GF-D8 (cell line): ENCODE measurements at places on chromosomes 5 and 9.

- DNase-seq, result no peak
Measured at GRCh38 chr9:26243029-26243697, 564.9 kb upstream of the TUSC1 start.

DNA sequence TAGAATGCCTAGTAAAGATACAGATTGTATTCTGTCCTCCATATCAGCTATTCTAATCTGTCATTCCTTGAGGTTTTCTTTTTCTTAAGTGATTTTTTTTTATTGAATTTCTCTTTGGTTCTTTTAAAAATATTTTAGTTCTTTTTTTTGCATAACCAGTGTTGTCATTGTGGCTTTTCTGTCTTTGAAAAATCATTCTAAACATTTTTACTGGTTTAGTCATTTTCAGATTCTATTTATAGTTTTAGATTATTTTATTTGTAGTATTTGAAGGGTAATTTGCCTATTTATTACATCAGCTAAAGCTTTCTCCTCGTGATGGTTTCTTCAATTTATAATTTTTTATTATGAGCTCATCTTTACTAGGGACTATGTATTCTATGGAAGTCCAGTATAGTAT is 78.1 kb downstream of the NDUFAF2 start:
- no peak for DNase-seq

DNA sequence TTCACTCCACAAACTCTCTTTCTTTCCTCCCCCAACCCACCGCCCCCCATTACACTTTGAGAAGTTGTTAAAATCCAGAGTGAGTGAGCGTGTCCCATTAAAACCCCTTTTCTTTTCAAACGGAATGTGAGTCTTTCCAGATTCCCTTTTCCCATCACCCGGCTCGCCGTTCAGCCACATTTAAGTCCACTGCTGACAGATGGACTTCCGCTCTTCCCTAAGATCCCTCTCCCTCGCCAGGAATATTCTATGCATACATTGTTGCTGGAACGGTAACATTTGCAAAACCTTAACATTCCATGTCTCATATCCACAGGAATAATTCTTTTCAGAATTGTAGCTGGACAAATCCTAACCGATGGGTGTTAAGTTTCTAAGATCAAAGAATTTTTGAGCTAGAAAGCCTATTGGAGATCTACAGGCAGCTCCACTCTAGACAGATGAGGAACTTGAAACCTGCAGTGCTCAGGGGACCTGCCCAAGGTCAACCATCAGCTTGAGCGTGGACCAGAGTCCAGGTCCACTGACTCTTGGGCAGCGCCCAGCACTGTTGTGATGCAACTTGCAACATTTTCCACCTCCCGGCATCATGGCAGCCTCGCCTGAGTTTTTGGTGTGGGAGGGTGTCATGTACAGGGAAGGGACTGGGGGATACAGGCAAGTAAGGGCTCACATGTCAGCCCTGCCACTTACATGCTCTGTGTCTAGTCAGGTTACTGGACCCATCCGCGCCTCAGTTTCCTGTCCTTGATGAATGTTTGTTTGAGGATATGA is 500.1 kb downstream of the CCDC171 start:
- DNase-seq, result no peak

DNA sequence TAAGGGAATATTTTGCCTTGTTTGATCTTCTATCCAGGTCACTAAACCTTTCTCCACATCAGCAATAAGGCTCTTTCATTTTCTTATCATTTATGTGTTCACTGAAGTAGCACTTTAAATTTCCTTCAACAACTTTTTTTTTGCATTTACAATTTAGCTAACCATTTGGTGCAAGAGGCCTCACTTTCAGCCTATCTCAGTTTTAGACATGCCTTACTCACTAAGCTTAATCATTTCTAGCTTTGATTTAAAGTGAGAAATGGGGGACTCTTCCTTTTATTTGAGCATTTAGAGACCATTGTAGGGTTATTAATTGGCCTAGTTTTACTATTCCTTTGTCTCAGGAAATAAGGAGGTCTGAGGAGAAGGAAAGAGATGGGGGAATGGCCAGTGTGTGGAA is 250.5 kb downstream of the AUH start:
- DNase-seq, result no peak

DNA sequence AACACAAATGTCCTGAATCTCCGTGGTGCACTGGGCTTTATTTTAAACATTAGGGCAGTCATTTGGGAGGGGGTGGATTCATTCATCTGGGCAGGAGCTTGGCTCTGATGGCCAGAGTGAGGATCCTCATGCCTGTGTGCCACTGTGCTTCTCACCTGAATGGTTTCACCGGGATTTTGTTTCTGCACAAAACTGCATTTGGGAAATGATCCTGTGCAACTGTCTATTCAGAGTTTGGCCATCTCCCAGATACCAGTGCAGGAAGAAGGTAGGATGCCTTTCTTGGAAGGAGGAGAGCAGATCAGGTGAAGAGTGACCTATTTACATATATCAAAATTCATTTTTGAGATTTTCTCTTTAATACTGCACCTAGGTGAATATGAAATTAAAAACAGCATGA is 514.4 kb upstream of the SEMA6A start:
- DNase-seq, result no peak

DNA sequence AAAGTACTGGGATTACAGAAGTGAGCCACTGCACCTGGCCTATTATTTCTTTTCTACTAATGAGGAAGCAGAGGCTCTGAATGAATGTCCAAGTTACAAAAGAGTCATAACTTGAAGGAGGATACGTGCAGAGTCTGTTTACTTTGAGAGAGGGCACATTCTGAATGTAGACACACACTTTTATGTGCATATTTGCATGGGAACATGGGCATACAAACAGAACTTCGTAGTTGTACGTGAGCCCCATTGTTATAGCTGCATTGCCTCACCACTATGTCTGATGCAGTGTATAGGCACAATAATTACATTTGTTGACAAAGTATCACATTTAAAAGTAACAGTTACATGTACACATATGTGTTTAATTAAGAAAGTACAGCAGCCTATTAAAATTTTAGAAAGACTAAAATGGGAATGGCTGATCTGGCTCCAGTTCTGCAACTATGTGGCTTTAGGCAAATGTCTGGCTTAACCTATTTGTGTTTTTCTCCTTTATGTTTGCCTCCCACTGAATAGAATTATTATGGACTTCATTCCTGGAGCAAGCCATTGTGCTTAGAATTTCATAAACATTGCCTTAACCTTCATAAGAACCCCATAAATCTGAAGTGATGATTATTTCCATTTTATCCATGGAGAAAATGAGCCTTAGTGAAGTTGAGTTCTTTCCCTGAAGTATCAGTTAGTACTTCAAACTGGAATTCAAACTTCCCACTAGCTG is 3.0 kb upstream of the DPYSL3 start:
- no peak for DNase-seq

- DNase-seq, result peak; percentile 77
Measured at GRCh38 chr5:169717288-169717687, 80.2 kb downstream of the DOCK2 start.

GRCh38 chr9:121464968-121465367 is 34.7 kb downstream of the GGTA1 start:
- DNase-seq, result no peak

GRCh38 chr5:112004867-112005622 is 248.1 kb upstream of the NREP start:
- no peak for DNase-seq

DNA sequence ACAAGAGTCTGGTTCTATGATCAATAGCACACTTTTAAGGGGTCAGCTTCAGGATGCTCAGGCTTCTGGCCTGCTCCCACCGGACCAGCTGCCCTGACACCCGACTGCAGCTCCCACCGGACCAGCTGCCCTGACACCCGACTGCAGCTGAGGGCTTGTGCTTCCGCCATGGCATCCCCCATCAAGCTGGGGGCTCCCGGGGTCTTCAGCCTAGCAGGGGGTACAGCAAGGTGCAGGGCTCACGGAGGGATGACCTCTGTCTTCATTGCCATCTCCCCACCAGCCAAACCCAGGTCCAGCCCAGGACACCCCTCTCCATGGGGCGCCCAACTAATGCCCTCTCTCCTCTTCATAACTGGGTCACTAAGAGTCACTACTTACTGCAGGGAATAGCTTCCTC is 1.9 kb downstream of the FLT4 start:
- DNase-seq, result no peak

- DNase-seq, result no peak
Measured at GRCh38 chr9:10387282-10387681, 225.5 kb downstream of the PTPRD start.

DNA sequence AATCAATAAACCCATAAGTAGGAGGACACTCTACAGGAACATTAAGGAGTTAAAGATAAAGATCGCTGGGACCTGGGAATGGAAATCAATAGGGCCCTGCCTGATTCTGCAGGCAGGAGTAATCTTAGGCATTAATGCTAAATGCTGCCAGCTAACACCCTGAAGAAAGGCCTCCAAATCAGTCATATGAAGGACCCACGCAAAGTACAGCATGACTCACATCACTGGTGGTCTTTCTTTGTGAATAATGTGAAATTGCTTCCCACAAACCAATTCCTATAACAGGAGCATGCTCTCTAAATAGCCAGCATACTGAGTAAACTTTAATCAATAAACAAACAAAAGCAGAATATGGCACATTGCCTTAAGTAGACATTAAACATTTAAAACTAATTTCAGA is 172.3 kb downstream of the SEMA5A start:
- DNase-seq, result no peak

GRCh38 chr9:8436786-8437185 is 637.2 kb upstream of the DMAC1 start:
- no peak for DNase-seq

DNA sequence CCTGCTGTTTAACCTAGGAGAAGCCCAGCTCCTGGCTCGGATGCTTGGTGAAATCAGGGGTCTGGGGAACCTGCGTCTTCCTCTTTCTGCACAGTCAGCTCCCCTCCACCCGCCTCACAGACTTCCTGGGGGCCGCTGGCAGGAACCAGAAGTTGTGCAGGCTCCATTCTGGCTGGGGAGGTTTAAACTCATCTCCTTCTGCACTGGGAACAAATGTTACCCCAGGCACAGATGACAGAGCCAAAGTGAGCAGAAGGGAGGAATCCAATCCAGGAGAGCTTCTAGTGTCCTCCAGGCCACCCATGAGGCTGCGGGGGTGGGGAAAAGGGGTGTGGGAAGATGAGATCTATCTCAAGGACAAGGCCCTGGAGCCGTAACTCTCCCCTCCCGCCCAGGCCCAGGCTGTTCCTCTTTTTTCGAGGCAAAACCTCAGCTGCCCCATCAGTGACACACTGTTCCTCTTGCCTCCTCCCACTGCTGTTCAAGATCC is 31.2 kb downstream of the KCNMB1 start:
- DNase-seq, result peak; percentile 80

- DNase-seq, result no peak
Measured at GRCh38 chr5:79236362-79236969, 535 bp downstream of the JMY start.

- DNase-seq, result no peak
Measured at GRCh38 chr9:81032030-81032572, 657.2 kb downstream of the TLE1 start.

- no peak for DNase-seq
Measured at GRCh38 chr9:113918697-113919350, 42.7 kb downstream of the ZNF618 start.

DNA sequence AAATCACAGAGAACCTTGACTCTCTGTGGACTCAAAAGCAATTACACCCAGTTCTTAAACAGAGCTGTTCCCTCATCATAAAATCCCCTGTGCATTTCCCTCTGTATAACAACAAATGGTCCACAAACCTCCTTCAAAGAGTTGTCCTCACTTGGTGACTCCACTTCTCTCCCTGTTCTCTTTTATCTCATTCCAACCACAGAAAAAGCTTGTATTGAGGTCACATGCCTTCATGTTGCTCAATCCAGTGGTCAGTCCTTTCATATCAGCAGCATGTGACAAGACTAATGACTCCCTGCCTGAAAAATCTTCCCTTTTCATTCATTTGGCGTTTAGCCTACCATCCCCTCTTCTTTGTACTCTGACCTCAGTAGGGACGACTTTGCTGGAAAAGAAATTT is 158.0 kb downstream of the DEPDC1B start:
- DNase-seq, result no peak

DNA sequence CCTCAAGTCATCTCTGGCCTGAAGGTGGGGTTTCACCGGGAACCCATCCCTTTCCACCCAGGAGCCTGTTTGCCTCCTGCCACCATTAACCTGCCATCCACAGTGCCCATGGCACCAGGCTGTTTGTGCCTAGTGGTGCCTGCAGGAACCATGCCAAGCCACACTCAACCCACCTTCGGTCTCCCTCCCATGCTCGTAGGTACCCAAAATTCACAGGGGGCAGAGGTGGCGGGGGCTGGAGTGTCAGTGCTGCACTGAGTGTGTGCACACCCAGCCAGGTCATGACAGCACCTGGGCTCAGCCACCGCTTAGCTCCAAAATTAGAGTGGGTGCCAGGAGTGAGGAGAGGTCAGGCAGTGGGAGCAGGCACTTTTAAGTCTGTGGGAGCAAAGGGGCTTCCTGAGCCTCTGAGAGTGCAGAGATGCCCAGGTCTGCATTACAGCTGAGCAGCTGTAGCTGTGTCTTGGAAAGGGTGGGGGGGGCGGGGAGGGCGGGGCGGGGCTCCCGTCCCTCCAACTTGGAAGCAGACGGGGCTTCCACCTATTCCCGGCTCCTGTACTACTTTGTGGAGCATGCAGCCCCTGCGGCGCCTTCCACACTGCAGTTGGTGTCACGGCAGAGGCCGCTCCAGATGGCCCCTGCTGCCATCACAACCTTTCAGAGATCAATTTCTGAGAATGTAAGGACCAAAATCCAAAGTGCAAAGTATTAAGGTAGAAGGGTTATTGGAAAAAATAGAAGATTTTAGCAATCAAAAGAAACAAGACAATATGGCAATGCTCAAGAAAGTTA is 2396.8 kb upstream of the C9orf72 start:
- no peak for DNase-seq

GRCh38 chr5:42621662-42622061 is 135.0 kb upstream of the CCDC152 start:
- no peak for DNase-seq

DNA sequence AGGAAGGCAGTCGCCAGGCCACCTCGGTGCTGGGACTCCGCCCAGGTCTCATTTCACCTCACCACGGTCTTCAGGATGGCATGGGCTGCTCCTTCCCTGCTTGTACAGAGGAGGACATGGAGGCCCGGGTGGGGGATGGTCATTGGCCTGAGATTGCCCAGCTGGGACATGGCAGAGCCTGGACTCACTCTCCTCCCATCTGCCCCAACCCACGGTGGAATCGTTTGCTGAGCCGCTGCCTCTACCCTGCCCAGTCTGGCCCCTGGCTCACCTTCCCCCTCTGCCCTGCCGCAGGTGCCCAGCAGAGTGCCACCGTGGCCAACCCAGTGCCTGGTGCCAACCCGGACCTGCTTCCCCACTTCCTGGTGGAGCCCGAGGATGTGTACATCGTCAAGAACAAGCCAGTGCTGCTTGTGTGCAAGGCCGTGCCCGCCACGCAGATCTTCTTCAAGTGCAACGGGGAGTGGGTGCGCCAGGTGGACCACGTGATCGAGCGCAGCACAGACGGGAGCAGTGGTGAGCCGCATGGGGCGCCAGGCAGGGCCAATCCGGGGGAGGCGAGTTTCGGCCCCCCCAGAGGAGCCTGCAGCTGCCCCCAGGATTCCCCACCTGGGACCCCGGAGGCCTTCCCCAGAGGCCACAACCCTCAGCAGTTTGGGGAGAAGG is 36.7 kb downstream of the HK3 start:
- DNase-seq, result no peak
